ENCODE measurements at places on chromosomes 13 and 19.

DNA sequence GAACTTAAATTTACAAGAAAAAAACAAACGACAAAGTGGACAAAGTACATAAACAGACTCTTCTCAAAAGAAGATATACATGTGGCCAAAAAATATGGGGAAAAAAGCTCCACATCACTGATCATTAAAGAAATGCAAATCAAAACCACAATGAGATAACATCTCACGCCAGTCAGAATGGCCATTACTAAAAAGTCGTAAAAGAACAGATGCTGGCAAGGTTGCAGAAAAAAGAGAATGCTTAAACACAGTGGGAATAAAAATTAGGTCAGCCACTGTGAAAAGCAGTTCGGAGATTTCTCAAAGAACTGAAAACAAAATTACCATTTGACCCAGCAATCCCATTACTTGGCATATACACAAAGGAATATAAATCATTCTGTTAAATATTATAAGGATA is 132.7 kb downstream of the UGGT2 start:
- DNase-seq: peak; percentile 35

GRCh38 chr13:41588899-41589298 is 131.5 kb downstream of the RGCC start:
- DNase-seq: peak; percentile 90

- no peak for DNase-seq
These were observed 1.6 kb upstream of the KMT2B start for GRCh38 chr19:35715981-35716800.

DNA sequence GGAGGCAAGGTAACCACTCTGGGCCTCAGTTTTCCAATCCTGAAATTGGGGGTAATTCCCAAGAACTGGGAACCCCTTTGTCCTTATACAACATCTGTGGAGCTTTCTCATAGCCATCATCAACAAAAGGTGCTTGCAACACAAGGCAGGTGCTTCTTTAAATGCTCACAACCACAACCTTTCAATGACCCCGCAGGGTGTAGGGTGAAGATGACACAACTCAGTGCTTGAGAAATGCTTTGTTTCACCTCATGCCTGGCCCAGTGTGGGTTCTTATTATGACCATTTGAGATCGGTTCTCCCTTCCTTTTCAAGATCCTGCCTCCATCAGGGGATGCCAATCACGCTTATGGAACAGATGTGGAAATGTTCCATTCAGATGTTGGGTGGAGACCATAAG is 8.4 kb downstream of the WIZ start:
- no peak for DNase-seq

- peak; percentile 2 for DNase-seq
These were observed 2861.0 kb downstream of the PCDH9 start for GRCh38 chr13:64369121-64369520.

DNA sequence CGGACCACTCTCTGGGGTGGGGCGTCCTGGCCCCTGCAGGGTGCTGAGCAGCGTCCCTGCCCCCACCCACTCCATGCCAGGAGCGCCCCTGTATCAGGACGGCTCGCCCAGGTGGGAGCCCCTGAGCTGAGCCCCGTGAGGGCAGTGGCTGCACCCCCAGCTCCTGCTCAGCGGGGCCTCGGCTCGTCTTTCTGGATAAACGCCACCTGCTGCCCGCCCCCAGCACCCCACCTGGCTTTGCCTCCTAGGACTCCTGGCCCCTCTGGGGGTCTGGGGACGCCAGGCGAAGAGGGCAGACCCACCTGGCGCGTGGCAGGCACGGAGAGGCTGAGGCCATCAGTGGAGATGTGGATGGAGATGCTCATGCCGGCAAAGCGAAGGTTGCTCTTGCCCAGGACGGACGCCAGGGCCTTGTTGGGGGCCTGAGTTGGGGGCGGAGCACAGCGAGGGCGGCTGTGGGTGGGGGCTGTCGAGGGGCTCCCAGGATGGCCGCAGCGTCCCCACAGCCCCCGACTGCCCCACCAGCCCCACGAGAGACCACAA is 22.3 kb downstream of the SHC2 start:
- DNase-seq: no peak

- no peak for DNase-seq
These were observed 1.9 kb upstream of the C1QTNF9 start for GRCh38 chr13:24307211-24308067.

DNA sequence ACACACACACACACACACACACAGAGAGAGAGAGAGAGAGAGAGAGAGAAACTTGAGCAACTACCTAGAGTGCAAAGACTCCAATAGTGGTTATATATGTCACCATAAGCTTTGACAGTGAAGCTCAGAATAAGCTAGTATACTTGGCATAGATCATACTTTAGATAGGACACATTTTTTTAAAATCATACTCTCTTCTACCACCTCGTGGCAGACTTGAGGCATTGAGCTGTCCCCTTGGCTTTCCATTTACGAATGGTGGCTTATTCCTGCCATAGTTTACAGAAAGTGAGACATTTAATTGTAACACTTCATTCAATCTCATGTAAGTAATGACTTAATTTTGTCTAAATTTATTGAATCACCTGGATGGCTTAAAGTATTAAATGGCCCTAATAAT is 108.2 kb downstream of the EDNRB start:
- DNase-seq: peak; percentile 27

GRCh38 chr13:42525035-42525504 is 48.9 kb upstream of the TNFSF11 start:
- peak; percentile 40 for DNase-seq

DNA sequence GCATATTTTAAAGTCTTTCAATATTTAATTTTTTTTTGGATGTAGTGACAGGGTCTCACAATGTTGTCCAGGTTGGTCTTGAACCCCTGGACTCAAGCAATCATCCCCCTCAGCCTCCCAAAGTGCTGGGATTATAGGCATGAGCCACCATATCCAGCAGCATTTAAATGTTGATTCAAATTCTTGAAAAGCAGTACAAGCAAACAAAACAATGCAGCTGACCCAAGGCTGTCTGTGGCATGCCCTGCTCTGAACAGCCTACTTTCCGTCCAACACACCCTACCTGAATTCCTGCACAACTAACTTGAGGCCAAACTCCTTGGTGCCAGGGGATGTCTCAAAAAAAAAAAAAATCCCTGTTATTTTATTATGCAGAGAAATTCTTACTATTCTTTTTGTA is 23.0 kb downstream of the NEK5 start:
- DNase-seq: no peak

DNA sequence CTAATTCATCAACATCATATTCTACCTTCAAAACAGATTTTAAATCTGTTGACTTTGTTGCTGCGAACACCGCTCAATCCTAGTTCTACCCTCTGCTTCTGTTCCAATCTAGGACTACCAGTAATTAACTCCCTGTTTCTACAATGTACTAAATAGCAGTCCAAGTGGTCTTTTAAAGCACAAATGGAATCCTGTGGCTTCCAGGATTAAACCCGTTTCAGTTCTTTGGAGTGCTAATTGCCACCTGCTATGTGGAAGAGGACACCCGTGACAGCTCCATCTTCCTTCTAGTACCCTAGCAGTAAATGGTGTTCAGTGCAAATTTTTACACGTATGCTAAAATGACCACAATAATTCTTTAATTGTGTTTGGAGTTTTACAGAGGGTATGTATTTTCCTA is 232.1 kb downstream of the TDRD3 start:
- no peak for DNase-seq

DNA sequence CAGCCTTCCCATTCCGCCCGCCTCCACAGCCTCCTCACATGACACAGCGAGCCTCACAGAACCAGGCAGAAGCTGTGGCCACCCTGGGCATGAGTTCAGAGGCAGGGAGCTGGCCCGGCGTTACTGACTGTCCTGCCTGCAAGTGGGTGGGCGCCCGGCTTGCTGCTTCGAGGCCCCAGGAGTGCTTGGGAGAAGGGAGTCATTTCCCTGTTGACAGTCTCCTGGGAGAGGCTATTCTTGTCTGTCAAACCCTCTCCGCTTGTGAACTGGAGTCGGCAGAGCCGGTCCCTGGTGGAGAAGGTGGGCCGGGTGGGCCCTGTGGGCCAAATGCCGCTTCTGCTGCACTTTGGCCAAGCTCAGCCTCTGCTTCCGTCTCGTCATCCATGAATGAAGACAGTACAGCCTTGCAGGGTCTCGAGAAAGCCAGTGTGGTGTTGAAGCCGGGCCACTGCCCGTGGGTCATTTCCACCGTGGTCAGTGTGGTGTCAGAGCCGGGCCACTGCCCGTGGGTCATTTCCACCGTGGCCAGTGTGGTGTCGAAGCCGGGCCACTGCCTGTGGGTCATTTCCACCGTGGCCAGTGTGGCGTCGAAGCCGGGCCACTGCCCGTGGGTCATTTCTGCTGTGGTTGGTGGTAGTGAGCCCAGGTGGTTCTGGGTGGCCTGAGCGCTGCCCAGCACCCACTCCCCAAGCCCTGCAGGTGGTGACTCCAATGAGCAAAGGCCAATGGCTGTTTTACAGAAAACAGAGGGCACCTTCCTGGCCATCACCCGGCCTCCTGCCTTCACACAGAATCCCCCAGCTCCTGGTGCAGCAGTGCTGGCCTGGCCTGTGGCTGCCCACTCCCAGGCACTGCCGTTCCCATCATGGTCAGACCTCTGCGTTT is 13.5 kb upstream of the F7 start:
- DNase-seq: no peak

GRCh38 chr13:22451327-22451741 is 729.4 kb upstream of the SGCG start:
- DNase-seq: no peak

GRCh38 chr19:44684892-44685863 is 13.8 kb upstream of the CEACAM16 start:
- DNase-seq: peak; percentile 92

Measured in EL (cell line).